Immature natural killer cell (primary cell): ENCODE measurements at places on chromosomes 7 and 10. TPM values are rescaled to one million over a fixed set of nuclear protein-coding genes. Genes with fewer than 3 reads are reported as not detected.

The BAMBI gene
- 0.28 TPM for polyA plus RNA-seq

The ERCC6 gene
- 5.2 TPM for polyA plus RNA-seq

The CISD1 gene
- polyA plus RNA-seq = 61.5 TPM

The AKR1C3 gene
- 321 TPM for polyA plus RNA-seq

The NEUROD6 gene
- polyA plus RNA-seq = not detected

- no peak overlapping the region for H3K27ac ChIP-seq
- H3K4me1 ChIP-seq = no peaks in the 10 kb centered on the region
- H3K4me3 ChIP-seq = no peak overlapping the region
- DNase-seq = no peak
- no peaks in the 10 kb centered on the region for H3K27me3 ChIP-seq
- H3K36me3 ChIP-seq = no peaks in the 10 kb centered on the region
These were observed 48.1 kb upstream of the EXOC6 start for GRCh38 chr10:92800134-92800733.

GRCh38 chr7:109545686-109546085, 976.0 kb downstream of the DNAJB9 start:
- no peak for DNase-seq
- no peak overlapping the region for H3K27ac ChIP-seq
- no peak overlapping the region for H3K4me3 ChIP-seq
- H3K36me3 ChIP-seq = peaks cover 4% of the 10 kb centered on the region
- H3K4me1 ChIP-seq = no peaks in the 10 kb centered on the region
- no peaks in the 10 kb centered on the region for H3K27me3 ChIP-seq

GRCh38 chr7:129914536-129915272, 38.1 kb downstream of the UBE2H start:
- peaks cover 67% of the 10 kb centered on the region for H3K4me1 ChIP-seq
- DNase-seq = peak; percentile 66
- peak overlapping the region; percentile 88 for H3K27ac ChIP-seq
- peaks cover 16% of the 10 kb centered on the region for H3K36me3 ChIP-seq
- no peaks in the 10 kb centered on the region for H3K27me3 ChIP-seq

GRCh38 chr7:111510062-111510461, 52.2 kb downstream of the IMMP2L start:
- H3K27ac ChIP-seq = no peak overlapping the region
- H3K27me3 ChIP-seq = no peaks in the 10 kb centered on the region
- DNase-seq = no peak
- H3K4me3 ChIP-seq = no peak overlapping the region
- peaks cover 3% of the 10 kb centered on the region for H3K36me3 ChIP-seq
- H3K4me1 ChIP-seq = no peaks in the 10 kb centered on the region

GRCh38 chr10:25113191-25114035, 61.4 kb upstream of the GPR158 start:
- no peaks in the 10 kb centered on the region for H3K36me3 ChIP-seq
- H3K27me3 ChIP-seq = peaks cover 8% of the 10 kb centered on the region
- H3K4me3 ChIP-seq = no peak overlapping the region
- DNase-seq = peak; percentile 15
- no peak overlapping the region for H3K27ac ChIP-seq

DNA sequence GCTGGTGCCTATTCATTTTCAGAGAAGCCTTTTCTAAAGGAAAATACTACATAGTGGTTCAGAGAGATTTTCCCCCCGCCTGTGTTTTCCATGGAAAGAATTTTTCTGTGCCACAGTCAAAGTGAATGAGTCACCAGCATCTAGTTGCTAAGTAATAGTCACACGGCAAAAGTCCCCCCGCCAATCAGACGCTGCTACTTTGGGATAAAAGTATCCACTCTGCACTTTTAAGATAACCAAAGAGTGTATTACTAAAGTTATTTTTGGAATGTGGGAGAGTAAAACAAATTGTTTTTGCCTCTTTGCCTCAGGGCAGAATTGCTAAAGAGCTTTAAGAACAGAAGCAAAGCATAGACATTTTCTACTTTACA, 23.5 kb downstream of the ABLIM1 start:
- no peak overlapping the region for H3K27ac ChIP-seq
- H3K4me1 ChIP-seq = peaks cover 36% of the 10 kb centered on the region
- H3K27me3 ChIP-seq = peaks cover 16% of the 10 kb centered on the region
- H3K36me3 ChIP-seq = peaks cover 4% of the 10 kb centered on the region

- H3K4me3 ChIP-seq = no peak overlapping the region
- no peaks in the 10 kb centered on the region for H3K36me3 ChIP-seq
- no peak for DNase-seq
- no peaks in the 10 kb centered on the region for H3K4me1 ChIP-seq
These were observed 192.2 kb upstream of the RHOBTB1 start for GRCh38 chr10:61136139-61136538.

GRCh38 chr10:90751107-90751997, 106.5 kb downstream of the HTR7 start:
- H3K4me1 ChIP-seq = no peaks in the 10 kb centered on the region
- no peaks in the 10 kb centered on the region for H3K36me3 ChIP-seq
- no peak overlapping the region for H3K27ac ChIP-seq
- no peak for DNase-seq
- H3K4me3 ChIP-seq = no peak overlapping the region

DNA sequence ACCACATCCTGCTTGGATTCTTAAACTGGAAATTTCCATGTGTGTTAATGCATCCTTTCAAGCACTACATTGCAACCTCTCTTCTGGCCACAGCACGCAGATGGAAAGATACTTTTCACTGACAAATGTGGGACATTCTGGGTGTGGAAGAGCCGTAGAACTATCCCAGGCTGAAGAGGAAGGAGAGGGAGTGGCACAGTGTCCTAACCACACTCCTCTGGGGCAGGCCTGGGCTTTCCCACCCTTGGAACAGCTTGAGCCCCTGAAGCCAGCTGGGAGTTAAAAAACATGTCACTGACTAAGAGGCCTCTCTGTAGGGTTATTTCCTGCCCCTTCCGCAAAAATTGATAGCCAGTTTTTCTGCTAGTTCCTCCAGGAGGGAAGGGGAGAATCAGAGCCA, 34.0 kb upstream of the DNMBP start:
- H3K27me3 ChIP-seq = peaks cover 3% of the 10 kb centered on the region
- no peak overlapping the region for H3K27ac ChIP-seq
- no peaks in the 10 kb centered on the region for H3K4me1 ChIP-seq
- no peak overlapping the region for H3K4me3 ChIP-seq

DNA sequence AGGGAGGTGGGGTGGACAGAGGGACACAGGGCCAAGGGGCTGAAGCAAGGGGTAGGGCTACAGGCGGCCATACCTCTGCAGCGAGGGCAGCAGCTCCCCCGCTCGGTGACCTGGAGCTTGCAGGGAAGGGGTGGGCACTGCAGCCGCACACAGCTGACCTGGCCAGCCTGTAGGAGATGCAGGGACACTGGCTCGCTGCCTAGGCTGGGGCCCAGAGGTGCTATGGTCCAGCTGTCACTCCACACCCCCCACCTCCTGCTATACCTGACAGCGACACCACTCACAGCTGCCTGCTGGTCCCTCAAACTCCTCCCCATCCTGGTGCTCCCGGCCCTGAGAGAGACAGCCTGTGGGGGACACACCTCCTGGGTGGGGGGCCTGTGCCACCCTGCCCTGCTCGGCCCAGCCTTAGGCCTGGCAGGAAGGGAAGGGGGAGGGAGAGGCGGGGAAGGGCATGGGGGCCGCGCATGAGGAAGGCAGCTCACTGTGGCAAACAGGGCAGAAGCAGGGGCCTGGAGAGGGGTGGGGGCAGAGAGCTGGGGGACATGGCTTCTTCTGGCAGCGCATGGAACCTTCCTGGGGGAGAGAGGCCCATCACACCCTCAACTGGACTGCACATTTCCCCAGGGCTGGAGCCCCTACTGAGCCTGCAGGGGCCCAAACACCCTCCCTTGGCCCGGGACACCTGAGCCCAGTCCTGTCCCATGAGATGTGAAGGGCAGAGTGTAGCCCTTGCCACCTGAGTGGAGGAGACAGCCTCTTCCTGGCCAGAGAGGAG, 23.9 kb downstream of the ATP6V1F start:
- no peaks in the 10 kb centered on the region for H3K36me3 ChIP-seq
- H3K27me3 ChIP-seq = peaks cover 4% of the 10 kb centered on the region
- no peak overlapping the region for H3K4me3 ChIP-seq
- DNase-seq = no peak

DNA sequence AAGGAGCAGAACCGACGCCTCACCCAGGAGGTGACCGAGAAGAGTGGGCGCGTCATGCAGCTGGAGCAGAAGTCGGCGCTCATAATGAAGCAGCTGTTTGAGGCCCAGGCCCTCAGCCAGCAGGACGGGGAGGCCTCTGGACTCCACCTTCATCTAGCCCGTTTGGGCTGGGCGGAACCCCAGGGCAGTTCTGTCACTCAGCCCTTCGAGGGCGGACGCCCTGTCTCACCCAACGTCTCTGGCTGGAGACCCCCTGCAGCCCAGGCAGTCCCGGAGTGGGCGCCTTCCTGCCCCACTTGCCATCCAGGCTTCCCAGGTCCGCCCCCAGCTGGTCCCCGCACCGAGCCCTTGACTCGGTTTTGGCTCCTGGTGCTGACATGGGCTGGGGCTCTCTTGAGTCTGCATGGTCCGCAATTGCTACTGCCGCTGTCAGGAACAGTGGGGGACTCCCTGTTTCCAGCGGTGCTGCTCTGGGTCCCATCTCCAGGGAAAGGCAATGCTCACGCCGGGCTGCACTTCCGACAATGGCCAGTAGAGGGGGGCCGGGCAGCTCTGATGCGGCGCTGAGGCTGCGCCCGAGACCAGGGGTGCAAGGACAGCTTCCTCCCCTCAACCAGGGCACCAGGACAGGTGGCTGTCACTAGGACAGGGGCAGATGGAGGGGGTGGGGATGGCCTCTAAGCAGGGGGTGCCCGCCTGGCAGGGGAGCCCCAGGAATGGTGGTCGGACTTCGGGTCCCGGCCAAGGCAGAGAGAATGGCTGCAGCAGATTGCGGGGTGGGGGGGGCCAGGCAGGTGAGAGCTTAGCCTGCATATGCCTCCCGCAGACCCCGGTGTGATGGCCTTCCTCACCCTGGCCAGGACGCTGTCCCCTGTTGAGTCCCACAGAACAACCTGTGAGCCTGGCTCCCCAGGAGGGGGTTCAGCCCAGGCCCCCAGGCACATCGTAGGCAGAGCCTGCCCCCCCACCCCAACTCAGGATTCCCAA, 71.2 kb upstream of the KCTD7 start:
- H3K4me1 ChIP-seq = peaks cover 7% of the 10 kb centered on the region
- peak overlapping the region; percentile 66 for H3K27ac ChIP-seq
- H3K4me3 ChIP-seq = no peak overlapping the region
- DNase-seq = peak; percentile 66
- no peaks in the 10 kb centered on the region for H3K27me3 ChIP-seq
- peaks cover 13% of the 10 kb centered on the region for H3K36me3 ChIP-seq

DNA sequence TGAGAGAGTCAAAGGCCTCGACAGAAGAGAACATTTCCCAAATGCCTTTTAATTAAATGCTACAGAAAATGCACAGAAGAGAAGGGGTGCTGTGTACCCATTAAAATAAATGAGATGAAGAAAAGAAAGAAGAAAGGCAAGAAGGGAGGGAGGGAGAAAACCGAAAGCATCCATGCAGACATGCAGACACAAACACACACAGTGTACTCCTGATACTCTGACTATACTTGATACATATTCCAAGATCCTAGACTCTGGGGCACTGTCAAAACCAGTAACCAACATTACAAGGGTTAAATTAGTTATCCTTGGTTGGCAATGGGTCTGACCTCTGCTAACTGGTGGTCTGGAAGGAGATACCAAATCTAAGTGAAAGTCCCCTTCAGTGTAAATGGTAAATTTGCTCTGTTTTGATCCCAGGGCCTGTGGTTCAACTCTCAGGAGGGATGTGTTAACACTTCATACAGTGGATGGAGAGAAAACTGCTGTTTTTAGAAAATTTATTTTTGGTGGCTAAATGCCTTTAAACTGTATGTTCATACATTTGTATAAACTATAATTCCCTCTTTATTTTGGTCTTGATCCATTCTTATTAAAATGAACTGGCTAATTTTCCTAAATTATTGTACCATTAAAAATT, 241.3 kb downstream of the GLI3 start:
- peaks cover 3% of the 10 kb centered on the region for H3K4me1 ChIP-seq
- no peaks in the 10 kb centered on the region for H3K27me3 ChIP-seq
- no peak overlapping the region for H3K27ac ChIP-seq
- no peak overlapping the region for H3K4me3 ChIP-seq

DNA sequence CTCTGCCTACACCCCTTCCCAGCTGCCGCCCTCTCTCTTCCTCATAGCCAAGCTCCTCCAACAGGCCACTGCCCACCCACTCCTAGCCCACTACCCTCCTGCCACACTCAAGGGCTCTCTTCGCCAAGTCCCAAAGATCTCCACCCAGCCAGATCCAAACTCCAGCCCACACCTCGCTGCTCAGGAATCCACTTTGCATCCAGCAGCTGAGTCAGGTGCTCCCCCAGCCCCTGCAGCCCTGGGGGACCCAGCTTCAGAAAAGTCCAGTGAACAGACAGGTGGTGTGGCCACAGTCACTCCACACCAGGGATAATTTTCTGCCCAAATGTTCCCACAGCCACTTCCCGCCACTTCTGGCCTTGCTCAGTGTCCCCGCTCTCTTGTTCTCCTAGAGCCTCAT, 10.9 kb downstream of the OGDHL start:
- H3K27ac ChIP-seq = no peak overlapping the region
- peaks cover 3% of the 10 kb centered on the region for H3K27me3 ChIP-seq
- DNase-seq = no peak
- no peaks in the 10 kb centered on the region for H3K4me1 ChIP-seq
- no peaks in the 10 kb centered on the region for H3K36me3 ChIP-seq
